Foreskin melanocyte (primary cell): ENCODE measurements at places on chromosomes 5 and 9.

DNA sequence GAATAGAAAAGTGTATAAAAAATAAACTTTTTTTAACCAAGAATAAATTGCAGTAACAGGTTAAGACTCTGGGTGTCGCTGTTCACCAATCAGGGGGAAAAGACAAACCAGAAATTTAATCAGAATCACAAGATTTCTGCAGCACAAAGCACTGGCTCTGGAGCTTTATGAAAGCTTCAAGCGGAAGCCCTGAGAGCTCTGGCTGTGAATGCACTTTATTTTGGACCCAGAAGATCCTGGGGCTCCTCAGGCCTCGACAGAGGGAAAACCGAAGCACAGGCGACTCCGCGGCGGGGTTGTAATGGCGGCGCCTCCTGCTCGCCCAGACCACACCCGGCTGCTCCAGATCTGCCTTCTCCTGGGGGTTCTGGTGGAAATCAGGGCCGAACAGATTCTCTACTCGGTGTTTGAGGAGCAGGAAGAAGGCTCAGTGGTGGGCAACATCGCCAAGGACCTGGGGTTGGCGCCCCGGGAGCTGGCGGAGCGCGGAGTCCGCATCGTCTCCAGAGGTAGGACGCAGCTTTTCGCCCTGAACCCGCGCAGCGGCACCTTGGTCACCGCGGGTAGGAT, at the start of gene PCDHGA4:
Gene PCDHGA4, plus strand, starts transcription at position 122 of the 570 bp plus-strand sequence. Its CDS starts 87 bp downstream, at position 209.
- no peak for DNase-seq

- no peak for DNase-seq
These were observed 34.4 kb downstream of the COL23A1 start for GRCh38 chr5:178555771-178556211.

GRCh38 chr9:6876195-6876894, 118.6 kb downstream of the KDM4C start:
- DNase-seq = no peak

- DNase-seq = no peak
These were observed 131.2 kb upstream of the MAP3K1 start for GRCh38 chr5:56684159-56684558.

DNA sequence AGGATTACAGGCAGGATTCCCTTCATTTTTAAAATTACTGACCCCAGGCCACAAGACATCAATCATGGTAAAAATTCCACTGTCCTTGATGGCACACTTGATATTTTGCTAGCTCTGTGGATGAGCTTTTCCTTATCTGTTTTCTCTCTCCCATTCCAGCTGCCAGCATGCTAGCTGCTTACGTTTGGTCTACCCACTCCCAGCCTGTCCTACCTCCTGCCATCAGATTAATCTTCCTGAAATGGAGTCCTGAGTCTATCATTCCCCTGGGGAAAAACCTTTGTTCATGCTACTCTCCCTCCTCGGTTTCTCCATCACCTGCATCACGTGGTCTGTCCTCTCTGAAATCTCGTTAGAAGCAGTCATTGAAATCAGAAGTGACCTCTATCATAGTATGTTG, 108.9 kb downstream of the F2RL2 start:
- DNase-seq = no peak

GRCh38 chr5:83042507-83042906, 34.7 kb downstream of the TMEM167A start:
- DNase-seq = no peak
